ENCODE measurements at places on chromosomes 5 and 9.

- no peak overlapping the region for H3K4me3 ChIP-seq
- no peak overlapping the region for H3K27ac ChIP-seq
- no peaks in the 10 kb centered on the region for H3K27me3 ChIP-seq
- no peaks in the 10 kb centered on the region for H3K36me3 ChIP-seq
Observed at GRCh38 chr5:176995896-176996767, 10.4 kb downstream of the UIMC1 start.

- H3K4me1 ChIP-seq = no peaks in the 10 kb centered on the region
- no peak for DNase-seq
- no peaks in the 10 kb centered on the region for H3K27me3 ChIP-seq
Observed at GRCh38 chr9:111857555-111858211, 38.9 kb upstream of the UGCG start.

DNA sequence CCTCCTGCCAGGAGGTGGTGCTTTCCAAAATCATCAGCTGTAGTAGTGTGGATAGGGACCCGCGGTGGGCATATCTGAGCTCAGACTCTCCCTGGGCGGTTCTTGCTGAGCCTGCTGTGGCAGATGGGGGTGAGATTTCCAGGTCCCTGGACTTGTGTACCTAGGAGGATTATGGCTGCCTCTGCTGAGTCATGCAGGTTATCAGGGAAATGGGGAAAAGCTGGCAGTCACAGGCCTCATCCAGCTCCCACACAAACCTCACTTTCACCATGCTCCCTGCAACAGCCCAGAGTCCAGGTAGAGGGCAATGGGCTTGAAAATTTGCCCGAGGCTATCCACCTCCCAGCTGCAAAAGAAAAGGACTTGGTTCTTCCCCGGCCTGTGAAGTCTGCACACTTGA is 23.4 kb upstream of the MAMDC2 start:
- H3K27ac ChIP-seq = no peak overlapping the region
- H3K27me3 ChIP-seq = no peaks in the 10 kb centered on the region
- DNase-seq = no peak
- no peaks in the 10 kb centered on the region for H3K36me3 ChIP-seq
- no peak overlapping the region for H3K4me3 ChIP-seq

- peaks cover 42% of the 10 kb centered on the region for H3K36me3 ChIP-seq
- DNase-seq = peak; percentile 76
- H3K27me3 ChIP-seq = no peaks in the 10 kb centered on the region
- H3K4me3 ChIP-seq = peak overlapping the region; percentile 88
- H3K4me1 ChIP-seq = peaks cover 17% of the 10 kb centered on the region
Observed at GRCh38 chr9:131530546-131530919, 530 bp downstream of the UCK1 start.

DNA sequence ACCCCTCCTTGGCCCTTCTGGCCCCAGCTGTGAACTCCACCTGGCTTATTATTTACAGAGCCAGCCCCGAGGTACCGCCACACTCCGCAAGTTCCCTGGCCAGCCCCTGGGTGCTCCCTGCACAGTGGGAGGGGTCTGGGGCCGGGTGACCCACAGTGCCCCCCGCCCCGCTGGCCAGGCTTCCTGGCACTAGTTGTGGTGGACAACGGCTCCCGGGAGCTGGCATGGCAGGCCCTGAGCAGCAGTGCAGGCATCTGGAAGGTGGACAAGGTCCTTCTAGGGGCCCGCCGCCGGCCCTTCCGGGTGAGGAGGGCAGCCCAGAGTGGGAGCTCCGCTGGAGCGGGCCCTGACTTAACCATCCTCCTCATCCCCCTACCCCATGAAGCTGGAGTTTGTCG is 3.9 kb downstream of the MAMDC4 start:
- no peaks in the 10 kb centered on the region for H3K27me3 ChIP-seq
- no peak overlapping the region for H3K4me3 ChIP-seq
- H3K4me1 ChIP-seq = no peaks in the 10 kb centered on the region
- no peak overlapping the region for H3K27ac ChIP-seq
- DNase-seq = no peak
- H3K36me3 ChIP-seq = peaks cover 5% of the 10 kb centered on the region

DNA sequence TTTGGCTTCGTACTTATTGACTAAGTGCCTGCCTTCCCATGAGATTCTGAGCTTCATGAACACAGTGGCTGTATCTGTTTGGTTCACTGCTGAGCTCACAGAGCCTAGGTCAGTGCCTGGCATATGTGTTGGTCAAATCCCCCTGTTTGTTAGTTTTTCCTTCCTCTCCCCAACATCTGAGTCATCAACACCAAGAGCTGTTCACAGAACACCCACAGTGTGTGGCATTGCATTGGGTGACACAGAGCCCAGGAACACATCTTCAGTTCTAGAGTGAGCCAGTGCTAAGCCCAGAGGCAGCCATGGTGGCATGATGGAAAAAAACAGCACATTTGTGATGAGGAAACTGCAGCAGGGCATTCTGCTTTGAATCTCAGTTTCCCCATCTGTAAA is 294.6 kb downstream of the SEC61B start:
- H3K4me1 ChIP-seq = no peaks in the 10 kb centered on the region
- H3K27ac ChIP-seq = no peak overlapping the region
- H3K4me3 ChIP-seq = no peak overlapping the region
- H3K27me3 ChIP-seq = no peaks in the 10 kb centered on the region
- no peak for DNase-seq
- no peaks in the 10 kb centered on the region for H3K36me3 ChIP-seq

DNA sequence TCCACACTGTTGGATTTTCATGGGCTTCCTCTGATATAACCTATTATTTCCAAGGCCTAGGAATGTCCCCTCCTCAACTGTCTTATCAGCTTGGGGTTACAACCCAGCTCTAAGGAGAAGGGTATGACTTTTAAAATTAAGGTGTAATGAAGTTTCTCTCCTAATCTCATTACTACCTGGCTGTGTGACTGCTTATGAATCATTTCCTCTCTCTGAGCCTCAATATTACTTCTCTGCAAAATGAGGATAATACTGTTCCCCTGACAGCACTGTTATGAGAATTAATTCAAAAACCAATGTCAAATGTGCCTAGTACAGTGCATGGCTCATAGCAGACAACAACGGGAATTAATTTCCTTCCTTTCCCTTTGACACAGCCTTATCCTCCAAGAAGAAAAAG is 118.9 kb downstream of the NR6A1 start:
- no peak overlapping the region for H3K27ac ChIP-seq
- no peaks in the 10 kb centered on the region for H3K36me3 ChIP-seq
- H3K4me1 ChIP-seq = no peaks in the 10 kb centered on the region
- no peaks in the 10 kb centered on the region for H3K27me3 ChIP-seq

DNA sequence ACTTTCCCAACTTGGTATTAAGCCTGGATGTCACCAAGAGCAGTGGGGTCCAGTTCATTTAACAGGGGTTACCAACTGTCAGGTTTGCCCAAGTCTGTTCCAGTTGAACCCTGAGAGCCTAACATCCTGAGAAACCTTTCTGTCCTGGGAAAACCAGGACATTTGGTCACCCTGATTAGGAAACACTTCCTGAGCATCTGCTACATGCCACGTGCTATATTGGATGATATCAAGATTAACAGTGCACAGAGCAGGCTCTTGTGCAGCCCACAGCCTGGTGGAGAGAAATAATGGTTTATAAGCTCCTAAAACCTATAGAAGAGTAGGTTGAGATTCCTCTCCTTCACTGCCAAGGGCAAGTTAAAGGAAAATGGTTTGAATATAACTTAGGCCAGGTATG is 102.9 kb upstream of the RAD23B start:
- peaks cover 22% of the 10 kb centered on the region for H3K4me1 ChIP-seq
- H3K27ac ChIP-seq = no peak overlapping the region
- H3K36me3 ChIP-seq = no peaks in the 10 kb centered on the region
- DNase-seq = no peak
- no peaks in the 10 kb centered on the region for H3K27me3 ChIP-seq

DNA sequence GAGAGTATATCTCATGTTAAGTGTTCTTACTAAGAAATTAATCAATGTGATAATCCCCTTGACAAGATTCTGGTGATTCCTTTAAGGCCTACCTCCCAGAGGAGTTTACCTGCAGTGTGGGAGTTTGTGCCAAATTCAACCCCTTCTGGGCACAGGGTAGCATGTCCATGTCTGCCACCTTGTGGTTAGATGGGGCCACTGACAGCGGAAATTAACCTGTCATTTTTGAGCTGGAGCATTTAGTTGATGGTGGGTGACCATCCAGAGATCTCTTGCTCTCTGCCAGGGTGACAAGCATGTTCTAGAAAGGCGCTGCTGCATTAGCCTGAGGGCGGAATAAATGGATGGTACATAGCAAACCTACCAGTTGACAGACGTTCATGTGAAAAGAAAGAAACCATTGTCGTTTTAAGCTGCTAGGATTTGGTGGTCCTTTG is 132.2 kb downstream of the FBXO4 start:
- no peak for DNase-seq
- H3K4me3 ChIP-seq = no peak overlapping the region
- no peaks in the 10 kb centered on the region for H3K4me1 ChIP-seq
- no peaks in the 10 kb centered on the region for H3K36me3 ChIP-seq
- no peak overlapping the region for H3K27ac ChIP-seq

DNA sequence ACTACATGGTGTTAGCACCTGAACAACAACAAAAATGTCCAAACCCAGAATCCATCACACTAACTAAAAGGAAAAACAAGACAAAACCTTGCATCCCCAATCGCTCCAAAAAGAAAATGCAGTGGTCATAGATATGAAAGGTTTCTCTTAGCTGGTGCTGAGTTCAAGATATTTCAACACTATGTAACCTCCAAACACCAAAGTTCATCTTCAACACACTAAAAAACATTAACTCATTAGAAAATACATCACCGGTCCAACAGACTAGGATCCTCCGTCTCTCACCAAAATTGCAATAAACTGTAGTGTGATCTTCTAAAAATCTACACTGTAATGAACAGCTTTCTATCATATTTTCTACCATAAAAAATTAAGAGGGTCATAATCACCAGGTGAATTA is 60.8 kb downstream of the ECPAS start:
- H3K36me3 ChIP-seq = peaks cover 97% of the 10 kb centered on the region
- no peak overlapping the region for H3K4me3 ChIP-seq
- DNase-seq = no peak
- H3K27me3 ChIP-seq = no peaks in the 10 kb centered on the region
- H3K4me1 ChIP-seq = no peaks in the 10 kb centered on the region

DNA sequence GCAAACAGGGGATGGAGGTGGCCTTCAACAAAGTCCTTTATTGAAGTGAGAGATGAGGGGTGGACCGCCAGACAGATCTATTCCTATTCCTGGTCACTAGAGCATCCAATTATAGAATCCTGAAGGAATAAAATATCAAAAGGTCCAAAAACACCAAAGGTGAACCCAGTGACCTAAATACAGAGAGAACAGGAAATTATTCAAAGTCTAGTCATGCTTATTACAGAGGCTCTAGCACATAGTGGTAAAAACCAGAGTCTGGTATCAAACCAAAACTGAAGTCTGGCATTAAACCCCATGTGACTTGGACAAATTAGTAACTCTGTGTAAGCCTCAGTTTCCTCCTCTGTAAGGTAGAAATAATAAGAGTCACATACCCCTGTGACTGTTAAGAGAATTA is 100.5 kb upstream of the SNX2 start:
- no peaks in the 10 kb centered on the region for H3K36me3 ChIP-seq
- no peak for DNase-seq
- H3K27me3 ChIP-seq = no peaks in the 10 kb centered on the region
- no peak overlapping the region for H3K4me3 ChIP-seq
- no peak overlapping the region for H3K27ac ChIP-seq
- no peaks in the 10 kb centered on the region for H3K4me1 ChIP-seq

DNA sequence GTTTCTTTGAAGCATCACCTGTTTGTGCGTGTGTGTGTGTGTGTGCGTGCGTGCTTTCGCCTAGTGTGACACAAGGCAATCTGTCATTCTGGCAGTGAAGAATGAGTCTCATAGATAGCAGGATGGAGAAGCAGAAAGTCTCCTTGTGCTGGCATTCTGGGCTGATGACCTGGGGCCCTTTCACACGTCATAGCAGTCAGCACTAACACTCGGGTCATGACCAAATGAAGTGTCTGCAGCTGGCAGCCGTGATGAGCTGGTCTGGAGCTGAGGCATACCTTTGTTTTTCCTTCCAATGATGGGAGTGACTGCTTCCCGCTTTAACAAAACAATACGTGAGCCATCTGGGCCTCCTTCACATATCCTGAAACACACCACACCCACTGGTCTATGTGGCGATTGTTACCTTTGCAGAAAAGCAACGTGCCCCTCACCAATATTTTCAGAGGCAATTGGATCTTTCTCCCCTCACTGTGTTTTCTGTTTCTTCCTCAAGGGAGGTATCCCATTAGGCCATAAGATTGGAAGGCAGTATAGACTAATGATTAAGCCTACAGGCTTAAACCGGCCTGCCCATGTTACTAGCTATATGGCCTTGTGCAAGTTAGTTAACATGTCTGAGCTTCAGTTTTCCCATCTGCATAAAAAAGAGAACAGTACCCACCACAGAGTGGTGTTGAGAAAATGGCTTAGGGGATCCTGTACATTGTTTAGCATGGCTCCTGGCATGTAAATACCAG is 88.8 kb downstream of the SREK1 start:
- H3K4me3 ChIP-seq = no peak overlapping the region
- no peaks in the 10 kb centered on the region for H3K4me1 ChIP-seq
- no peaks in the 10 kb centered on the region for H3K27me3 ChIP-seq
- no peaks in the 10 kb centered on the region for H3K36me3 ChIP-seq

GRCh38 chr5:125180231-125180829 is 433.9 kb upstream of the ZNF608 start:
- H3K4me3 ChIP-seq = no peak overlapping the region
- no peaks in the 10 kb centered on the region for H3K36me3 ChIP-seq
- DNase-seq = no peak
- H3K4me1 ChIP-seq = no peaks in the 10 kb centered on the region
- H3K27me3 ChIP-seq = no peaks in the 10 kb centered on the region

DNA sequence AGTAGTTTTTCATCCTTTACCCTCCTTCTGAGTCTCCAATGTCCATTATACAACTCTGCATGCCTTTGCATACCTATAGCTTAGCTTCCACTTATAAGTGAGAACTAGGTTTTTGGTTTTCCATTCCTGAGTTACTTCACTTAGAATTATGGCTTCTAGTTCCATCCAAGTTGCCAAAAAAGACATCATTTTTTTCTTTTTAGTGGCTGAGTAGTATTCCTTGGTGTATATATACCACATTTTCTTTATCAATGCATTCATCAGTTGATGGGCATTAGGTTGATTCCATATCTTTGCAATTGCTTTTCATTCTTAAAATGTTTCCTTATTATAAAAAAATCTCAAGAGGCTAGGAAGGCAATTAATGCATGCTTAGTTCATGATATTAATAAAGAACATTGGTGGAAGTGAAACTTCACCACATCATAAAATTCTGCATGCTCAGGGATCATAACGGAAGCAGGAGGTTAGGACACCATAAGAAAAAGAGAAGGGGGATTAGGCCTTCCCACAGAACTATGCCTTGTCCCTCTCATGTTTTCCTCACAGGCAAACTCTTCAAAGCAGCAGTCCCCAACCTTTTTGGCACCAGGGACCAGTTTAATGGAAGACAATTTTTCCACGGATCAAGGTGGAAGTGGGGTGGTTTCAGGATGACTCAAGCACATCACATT is 105.2 kb downstream of the FRMD3 start:
- no peaks in the 10 kb centered on the region for H3K36me3 ChIP-seq
- no peak for DNase-seq
- H3K4me3 ChIP-seq = no peak overlapping the region
- peak overlapping the region; percentile 37 for H3K27ac ChIP-seq
- no peaks in the 10 kb centered on the region for H3K4me1 ChIP-seq
- no peaks in the 10 kb centered on the region for H3K27me3 ChIP-seq
